ENCODE measurements at places on chromosomes 4 and X.

- no peak for DNase-seq
Observed at GRCh38 chrX:30900227-30900626, 11.2 kb upstream of the TAB3 start.

- no peak for DNase-seq
Observed at GRCh38 chrX:13179586-13179985, 135.2 kb upstream of the FAM9C start.

DNA sequence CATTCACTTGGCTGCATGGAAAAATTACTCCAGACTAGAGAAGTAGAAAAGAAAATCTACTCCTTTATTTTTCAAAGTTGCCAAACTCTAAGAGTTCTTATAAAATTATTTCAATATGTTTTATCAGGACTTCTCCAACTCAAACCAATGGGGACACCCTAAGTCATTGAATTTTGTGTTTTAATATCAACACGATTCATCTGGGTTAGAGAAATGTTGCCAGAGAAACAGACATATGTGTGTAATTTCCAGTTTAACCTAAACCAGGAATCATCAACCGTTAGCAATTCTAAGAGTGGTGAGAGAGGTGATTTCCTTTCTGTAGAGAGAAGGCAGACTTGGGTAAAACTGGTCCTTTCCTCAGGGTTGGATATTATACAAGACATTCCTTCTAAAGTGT is 291.8 kb downstream of the LDB2 start:
- DNase-seq = no peak

- DNase-seq = no peak
Observed at GRCh38 chr4:142777045-142777743, 68.9 kb downstream of the INPP4B start.

DNA sequence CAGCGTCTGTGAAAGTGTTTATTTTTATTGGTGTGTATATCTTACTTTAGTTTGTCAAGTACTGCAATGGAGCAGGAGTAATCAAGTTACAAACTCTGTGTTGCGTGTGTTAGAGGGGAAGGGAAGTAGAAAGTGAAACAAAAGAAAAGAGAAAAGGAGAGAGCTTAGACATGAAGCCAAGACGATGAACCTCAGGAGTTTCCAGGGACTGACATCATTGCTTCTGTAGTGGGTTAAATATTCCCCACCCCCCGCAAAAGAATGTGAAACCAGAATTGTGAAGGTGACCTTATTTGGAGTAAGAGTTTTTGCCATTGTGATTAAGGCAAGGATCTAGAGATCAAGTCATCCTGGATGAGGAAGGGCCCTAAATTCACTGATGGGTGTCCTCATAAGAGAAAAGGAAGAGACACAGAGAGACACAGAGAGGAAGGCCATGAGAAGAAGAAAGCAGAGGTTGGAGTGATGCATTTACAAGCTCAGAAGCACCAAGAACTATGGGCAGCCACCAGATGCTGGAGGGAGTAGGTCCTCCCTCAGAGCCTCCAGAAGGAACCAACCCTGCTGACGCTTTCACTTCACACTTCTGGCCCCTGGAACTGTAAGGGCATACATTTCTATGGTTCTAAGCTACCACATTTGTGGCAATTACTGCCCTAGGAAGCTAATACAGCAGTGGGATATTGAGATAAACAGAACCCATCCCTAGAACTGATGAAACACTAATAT is 173.6 kb upstream of the SFRP2 start:
- DNase-seq = no peak

DNA sequence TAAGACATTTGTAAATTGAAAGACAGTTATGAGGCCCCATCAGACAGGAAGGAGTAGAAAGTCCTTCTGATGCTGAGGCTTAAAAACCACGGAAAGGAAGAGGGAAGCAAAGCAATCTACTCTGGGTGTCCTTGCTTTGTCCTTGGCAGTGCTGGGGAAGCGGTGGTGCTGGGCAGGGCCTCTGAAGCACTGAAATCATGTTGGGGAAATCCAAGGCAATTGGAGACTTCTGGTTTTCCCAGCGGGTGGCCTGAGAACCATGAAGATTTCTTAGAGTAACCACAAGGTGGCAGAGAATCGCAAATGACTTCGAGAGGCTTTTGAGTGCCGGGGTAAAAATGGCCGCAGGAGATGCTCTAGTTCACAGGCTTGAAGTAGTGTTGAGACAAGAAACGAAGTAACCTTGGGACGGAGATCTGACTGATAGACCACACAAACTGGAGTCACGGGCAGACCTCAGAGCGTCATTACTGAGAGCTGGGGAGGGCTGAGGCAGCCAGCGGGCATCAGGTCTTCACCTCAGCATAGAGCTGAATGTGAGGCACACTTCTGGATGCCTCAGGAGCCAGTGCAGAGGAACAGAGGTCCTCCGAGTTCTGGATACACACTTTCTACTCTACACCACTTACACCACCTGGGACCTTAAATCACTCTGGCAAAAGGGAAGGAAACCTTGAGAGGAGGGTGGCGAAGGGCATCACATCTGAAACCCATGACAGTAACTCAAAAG is 130.7 kb upstream of the GPRIN3 start:
- no peak for DNase-seq

GRCh38 chr4:120517966-120518365 is 404.6 kb downstream of the PRDM5 start:
- DNase-seq = no peak

DNA sequence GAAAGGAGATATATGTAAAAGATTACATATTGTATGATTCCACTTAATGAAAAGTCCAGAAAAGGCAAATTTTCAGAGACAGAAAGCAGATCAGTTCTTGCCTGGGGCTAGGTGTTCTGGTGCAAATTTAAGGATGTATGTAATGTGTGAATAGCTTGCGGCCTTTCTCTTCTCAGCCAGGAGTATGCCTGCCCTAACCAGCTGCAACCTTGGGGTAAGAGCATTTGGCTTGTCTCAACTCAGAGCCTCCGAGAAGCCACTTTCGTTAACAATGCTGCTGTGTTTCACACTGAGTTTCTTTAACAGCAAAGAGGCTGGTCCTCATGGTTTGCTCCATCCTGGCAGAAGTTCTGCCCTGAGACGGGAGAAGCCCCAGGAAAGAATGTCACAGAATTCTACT is 102.7 kb downstream of the SPCS3 start:
- no peak for DNase-seq

GRCh38 chr4:30395902-30396301 is 324.3 kb upstream of the PCDH7 start:
- no peak for DNase-seq

GRCh38 chr4:1579001-1579900 is 104.9 kb downstream of the FAM53A start:
- peak; percentile 60 for DNase-seq

DNA sequence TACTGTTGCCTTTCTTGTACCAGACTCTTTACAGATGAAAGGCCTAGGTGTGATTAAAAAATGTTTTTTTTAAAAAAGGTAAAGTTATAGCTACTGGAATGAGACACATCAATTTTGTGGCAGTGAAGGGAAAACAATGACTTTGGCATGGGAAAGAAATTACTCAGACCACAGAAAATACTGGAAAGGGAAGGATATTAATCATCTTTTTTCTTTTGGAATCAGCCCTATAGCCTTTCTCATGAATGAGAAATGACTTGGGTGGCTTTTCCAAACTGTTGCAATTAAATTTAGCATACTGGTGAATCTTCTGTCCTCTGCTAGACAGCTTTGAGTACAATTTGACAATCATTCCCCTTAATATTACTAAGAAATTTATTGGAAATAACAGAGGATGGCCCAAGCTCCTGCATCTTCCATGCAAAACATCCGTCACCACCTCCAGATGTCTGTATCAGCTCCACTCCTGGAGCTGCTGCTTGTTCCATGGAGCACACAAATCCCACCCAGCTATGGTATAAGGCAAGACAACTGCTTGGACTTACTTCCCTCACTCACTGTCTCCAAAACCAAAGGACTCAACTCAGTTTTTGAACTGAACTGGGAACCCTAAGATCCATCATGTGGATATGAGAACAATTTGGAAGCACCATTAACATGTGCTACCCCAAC is 97.6 kb upstream of the ARSJ start:
- DNase-seq = no peak

GRCh38 chrX:26783512-26784225 is 567.7 kb downstream of the MAGEB5 start:
- DNase-seq = no peak

DNA sequence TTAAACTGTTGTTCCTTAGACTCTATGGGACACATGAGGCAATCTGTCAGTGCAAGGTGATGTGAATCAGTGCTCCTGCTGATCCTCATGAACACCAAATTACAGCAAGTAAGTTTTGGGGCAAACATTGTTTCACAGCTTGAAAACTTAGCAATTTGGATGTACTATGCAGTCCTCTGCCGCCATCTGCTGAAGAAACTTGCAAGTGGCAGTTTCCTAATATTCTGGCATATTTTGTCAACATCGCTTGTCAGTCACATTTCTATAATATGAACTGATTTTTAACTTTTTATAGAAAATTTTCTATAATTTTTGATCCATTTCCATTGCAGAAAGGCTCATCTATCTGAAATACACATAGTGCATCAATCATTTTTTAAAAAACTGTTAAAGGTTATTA is 56.3 kb downstream of the ZAR1 start:
- no peak for DNase-seq

DNA sequence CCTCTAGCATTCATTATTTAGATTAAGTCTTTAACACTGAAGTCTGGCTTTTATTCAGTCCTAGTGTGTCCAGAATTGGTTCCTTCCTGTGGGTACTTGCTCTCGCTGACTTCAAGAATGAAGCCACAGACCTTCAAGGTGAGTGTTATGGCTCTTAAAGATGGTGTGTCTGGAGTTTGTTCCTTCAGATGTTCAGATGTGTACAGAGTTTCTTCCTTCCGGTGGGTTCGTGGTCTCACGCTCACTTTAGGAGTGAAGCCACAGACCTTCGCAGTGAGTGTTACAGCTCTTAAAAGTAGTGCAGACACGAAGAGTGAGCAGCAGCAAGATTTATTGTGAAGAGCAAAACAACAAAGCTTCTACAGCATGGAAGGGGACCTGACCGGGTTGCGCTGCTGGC is 860.6 kb downstream of the STIM2 start:
- DNase-seq = no peak

GRCh38 chr4:99038213-99038612 is 42.7 kb downstream of the METAP1 start:
- DNase-seq = no peak

DNA sequence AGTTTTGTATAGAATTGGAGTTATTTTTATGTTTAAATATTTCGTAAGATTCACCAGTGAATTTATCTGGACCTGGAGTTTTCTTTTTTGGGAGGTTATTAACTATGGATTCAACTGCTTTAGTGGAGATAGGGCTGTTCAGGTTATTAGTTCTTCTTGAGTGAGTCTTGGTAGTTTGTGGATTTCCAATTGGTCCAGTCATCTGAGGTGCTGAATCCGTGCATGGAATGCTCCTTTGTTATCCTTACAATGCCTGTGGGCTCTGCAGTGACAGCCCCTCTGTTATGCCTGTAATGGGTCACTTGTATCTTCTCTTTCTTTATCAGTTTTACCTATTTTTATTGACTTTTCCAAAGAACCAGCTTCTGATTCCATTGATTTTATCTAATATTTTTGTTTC is 15.4 kb upstream of the NKX1-1 start:
- DNase-seq = no peak

GRCh38 chrX:116277351-116278225 is 107.0 kb downstream of the AGTR2 start:
- DNase-seq = no peak

DNA sequence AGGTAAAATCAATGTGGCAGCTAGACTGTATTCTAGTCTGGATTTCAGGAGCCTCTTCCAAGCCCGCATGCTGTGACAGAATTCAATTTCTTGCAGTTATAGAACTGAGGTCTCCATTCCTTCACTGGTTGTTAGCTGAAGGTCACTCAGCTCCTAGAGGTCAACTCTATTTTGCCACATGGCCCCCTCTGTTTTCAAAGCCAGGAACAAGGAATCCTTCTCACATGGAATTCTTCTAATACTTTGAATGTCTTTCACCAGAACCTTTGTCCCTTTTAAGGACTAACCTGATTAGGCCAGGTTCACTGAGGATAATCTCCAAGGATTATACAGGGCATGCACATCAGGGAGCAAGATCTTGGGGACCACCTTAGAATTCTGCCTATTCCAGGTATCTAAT is 23.4 kb upstream of the MMRN1 start:
- no peak for DNase-seq

DNA sequence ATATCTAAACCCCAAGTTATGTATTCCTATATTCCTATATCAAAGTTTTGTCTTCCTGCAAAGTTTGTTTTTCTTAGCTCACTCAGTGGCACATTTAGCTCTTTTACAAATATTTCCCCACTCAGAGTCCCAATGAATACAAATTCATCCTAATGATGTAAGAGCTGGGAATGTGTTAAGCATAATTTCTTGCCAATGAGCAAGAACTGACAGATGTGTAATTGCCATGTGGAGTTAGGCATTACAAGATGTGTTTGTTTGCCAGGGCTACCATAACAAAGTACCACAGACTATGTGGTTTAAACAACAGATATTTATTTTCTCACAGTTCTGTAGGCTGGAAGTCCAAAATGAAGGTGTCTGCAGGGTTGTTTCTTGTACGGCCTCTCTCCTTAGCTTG is 302.1 kb downstream of the KCTD8 start:
- DNase-seq = no peak

DNA sequence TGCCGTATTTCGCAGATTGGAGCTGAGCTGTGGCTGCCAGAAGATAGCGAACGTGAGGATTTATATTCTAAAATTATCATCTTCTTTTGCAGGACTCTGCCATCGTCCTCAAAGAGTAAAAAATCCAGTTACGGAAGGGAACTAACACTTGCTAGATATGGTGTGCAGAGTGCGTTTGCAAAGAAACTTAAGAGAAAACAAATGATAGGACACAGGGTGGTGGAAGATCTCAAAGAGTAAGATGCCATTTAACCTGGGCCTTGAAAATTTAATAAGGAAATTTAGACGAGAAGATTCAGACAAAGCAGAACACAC is 566 bp downstream of the LARP7 start:
- DNase-seq = no peak

GRCh38 chr4:53629296-53629695 is 38.0 kb upstream of the LNX1 start:
- no peak for DNase-seq

DNA sequence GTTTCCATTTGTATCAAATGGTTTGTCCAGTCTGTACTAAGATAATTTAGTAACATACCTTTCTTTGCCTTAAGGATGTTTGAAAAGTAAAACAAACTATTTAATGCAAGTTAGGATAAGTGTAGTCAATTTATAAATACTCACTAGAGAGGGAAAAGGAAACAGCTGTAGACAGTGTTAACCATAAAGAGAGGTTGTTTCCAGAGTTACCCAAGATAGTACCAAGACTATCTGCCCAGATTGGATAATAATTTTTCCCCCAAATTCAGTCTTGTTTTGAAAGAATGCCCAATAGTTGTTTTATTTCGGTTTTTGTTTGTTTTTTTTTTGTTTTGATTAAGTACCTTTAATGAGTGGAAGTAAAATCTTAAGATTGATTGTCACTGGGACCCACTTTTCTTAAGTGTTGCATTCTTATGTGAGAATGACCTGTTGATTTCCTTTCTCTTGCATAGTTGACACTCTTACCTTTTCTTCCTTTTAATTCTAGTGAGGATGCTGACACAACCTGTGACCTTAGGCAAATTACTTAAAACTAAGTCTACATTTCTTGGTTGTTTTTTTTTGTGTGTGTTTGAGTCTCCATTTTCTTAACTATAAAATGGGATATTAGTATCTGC is 12.8 kb downstream of the AFF1 start:
- no peak for DNase-seq

GRCh38 chr4:73250642-73251041 is 8.0 kb downstream of the ANKRD17 start:
- no peak for DNase-seq
